Amniotic stem cell (primary cell): ENCODE measurements at places on chromosomes 2 and 18.

GRCh38 chr2:27049422-27050280, 1.8 kb upstream of the AGBL5 start:
- DNase-seq, result no peak

- DNase-seq, result no peak
Measured at GRCh38 chr18:55064760-55065159, 105.5 kb upstream of the CCDC68 start.

DNA sequence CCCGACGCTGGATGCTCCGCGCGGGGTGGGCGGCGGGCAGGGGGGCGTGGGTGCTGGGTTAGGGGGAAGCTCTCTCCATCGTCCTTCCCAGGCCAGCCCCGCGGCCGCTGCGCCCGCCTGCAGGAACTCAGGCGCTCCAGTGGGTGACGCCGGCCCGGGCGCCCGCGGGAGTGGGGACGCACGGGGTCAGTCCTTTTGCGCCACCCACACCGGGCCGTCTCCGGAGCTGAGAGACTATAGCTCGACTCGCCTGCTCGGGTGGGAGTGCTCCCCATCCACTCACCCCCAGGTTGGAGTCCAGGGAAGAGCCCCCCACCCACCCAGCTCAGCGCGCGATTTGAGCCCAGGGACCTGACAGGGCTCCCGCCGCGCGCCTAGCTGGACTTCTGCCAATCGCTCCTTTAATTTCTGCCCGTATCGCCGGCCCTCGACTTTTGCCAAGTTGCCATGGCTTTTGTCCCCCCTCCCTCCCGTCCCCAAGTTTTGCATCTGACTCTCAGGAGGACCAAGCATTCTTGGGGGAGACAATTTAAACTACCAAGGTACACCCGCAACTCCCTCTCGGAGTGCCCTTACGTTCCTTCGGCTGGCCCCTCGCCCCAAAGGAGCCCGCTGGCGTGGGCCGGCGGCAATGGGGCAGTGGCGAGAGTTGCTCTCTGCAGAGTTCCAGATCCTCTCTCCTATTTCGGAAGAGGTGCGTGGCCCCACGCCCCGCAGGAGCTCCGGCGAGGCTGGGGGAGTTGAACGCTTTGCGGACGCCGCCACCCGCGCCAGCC, 205.8 kb upstream of the SMAD2 start:
- DNase-seq, result no peak

- no peak for DNase-seq
Measured at GRCh38 chr18:28045880-28046279, 131.1 kb downstream of the CDH2 start.

GRCh38 chr2:13666582-13667414, 950.1 kb downstream of the TRIB2 start:
- no peak for DNase-seq

DNA sequence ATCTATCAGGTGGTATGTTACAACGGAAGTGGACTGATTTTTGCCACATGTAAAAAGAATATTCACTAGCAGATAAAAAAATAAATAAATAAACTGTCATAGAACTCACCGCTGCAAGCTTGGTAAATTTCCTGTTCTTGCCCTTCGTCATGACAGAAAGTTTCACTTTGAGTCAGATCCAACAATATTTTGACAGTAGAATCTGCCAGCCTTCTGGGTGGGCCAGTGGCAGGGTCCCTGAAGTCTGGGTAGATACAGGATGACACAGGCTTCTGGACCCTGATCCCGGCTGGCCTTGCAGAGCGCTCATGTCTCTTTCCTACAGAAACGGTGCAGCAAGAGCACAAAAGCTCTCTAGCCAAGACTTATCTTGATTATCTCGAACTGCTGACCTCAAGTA, 97.8 kb upstream of the PMAIP1 start:
- no peak for DNase-seq

GRCh38 chr18:75226956-75227316, 16.3 kb downstream of the TSHZ1 start:
- no peak for DNase-seq

DNA sequence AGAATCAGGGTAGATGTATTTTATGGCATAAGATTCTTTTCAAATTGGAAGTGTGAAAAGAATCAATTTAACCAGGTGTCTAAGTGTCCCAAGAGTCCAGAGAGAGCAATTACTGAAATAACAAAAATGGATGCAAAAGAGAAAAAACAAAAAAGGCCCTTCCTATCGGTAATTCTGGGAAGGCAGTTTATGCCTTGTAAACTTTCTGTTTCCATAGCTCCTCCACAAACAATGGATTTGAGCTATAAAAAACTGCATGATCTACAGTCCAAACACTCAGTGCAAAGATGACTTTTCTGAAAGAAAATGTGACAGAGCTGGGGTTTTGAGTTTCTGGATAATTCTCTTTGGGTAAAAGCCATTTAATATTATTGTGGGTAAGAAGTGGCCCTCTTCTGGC, 366.1 kb downstream of the EN1 start:
- no peak for DNase-seq

DNA sequence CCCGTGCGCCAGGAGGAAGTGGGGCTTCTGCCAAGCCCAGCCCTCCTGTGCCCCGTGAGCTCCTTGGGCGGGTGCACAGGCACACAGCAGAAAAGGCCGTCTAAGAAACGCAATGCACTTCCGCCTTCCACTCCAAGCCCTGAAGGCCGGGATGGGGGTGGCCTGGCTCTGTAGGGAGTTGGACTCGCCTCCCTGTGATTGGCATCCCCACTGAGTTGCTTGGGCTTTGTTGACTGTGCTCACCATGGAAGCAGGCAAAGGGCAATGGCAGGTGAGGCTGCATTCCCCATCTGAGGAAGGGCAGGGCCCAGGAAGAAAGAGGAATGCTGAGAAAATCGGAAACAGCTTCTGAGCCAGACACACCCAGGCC, 66.8 kb downstream of the CRACDL start:
- DNase-seq, result no peak
